ENCODE measurements at places on chromosomes 6 and 20. TPM values are rescaled to one million over a fixed set of nuclear protein-coding genes. Genes with fewer than 3 reads are reported as not detected.

CCM2L gene
- 23.2 TPM for total RNA-seq

EDN1 gene
- 18.8 TPM for total RNA-seq

HFE gene
- total RNA-seq = 9.2 TPM

SLC32A1 gene
- total RNA-seq = not detected

DEFB123 gene
- total RNA-seq = not detected

TMEM244 gene
- not detected for total RNA-seq

NKX2-2 gene
- total RNA-seq = not detected

GCLC gene
- total RNA-seq = 40.0 TPM

SLC17A4 gene
- total RNA-seq = not detected

SPATA25 gene
- total RNA-seq = 1.3 TPM

RREB1 gene
- total RNA-seq = 60.2 TPM

CLDN20 gene
- total RNA-seq = not detected

MUCL3 gene
- total RNA-seq = 4.6 TPM

XKR7 gene
- 0.09 TPM for total RNA-seq

CCR6 gene
- total RNA-seq = 1.4 TPM

OVOL2 gene
- 6.7 TPM for total RNA-seq

FOXA2 gene
- 21.7 TPM for total RNA-seq

REM1 gene
- total RNA-seq = 4.0 TPM

ZFP57 gene
- total RNA-seq = not detected

ACAT2 gene
- total RNA-seq = 52.6 TPM

FERMT1 gene
- 2.4 TPM for total RNA-seq

SYCP2L gene
- 0.58 TPM for total RNA-seq

NELFCD gene
- 51.2 TPM for total RNA-seq

PNISR gene
- 111 TPM for total RNA-seq

KHDC1L gene
- not detected for total RNA-seq

OOEP gene
- total RNA-seq = 1.2 TPM

NRSN2 gene
- total RNA-seq = 19.9 TPM

SUMO4 gene
- total RNA-seq = 2.5 TPM

WFDC5 gene
- total RNA-seq = 1.3 TPM

C20orf204 gene
- 1.9 TPM for total RNA-seq

MAS1 gene
- total RNA-seq = not detected

LRRC73 gene
- total RNA-seq = 0.55 TPM

TRAPPC3L gene
- 0.64 TPM for total RNA-seq

COX4I2 gene
- 19.1 TPM for total RNA-seq

ERVFRD-1 gene
- total RNA-seq = 0.55 TPM

DNAH8 gene
- 0.17 TPM for total RNA-seq

STX11 gene
- total RNA-seq = 49.6 TPM

BCAS1 gene
- total RNA-seq = 0.81 TPM

TMEM217 gene
- 1.8 TPM for total RNA-seq
